ENCODE measurements at places on chromosomes 1 and 21. TPM values are rescaled to one million over a fixed set of nuclear protein-coding genes. Genes with fewer than 3 reads are reported as not detected.

DNA sequence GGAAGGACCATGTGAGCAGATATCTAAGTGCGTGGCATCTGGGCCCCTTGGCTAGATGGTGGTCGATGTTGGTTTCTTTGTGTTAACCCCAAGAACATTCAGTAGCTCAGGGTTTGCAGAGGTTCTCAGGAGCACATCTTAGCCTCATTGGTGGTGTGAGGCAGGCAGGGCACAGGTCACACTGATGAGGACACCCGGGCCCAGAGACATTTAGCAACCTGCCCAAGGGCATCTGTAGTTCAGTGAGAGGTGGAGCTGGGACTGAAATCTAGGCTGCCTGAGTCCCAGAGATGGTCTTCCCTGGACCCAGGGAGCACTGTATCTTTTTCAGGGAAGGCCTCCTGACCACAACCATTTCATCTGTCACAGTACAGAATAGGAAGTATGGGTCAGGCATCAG is 859 bp upstream of the SLC5A9 start:
- DNase-seq: no peak

GRCh38 chr21:40049031-40049930 is 182.0 kb downstream of the PCP4 start:
- DNase-seq: no peak

GRCh38 chr1:5941671-5942070 is 50.6 kb downstream of the NPHP4 start:
- no peak for DNase-seq

DNA sequence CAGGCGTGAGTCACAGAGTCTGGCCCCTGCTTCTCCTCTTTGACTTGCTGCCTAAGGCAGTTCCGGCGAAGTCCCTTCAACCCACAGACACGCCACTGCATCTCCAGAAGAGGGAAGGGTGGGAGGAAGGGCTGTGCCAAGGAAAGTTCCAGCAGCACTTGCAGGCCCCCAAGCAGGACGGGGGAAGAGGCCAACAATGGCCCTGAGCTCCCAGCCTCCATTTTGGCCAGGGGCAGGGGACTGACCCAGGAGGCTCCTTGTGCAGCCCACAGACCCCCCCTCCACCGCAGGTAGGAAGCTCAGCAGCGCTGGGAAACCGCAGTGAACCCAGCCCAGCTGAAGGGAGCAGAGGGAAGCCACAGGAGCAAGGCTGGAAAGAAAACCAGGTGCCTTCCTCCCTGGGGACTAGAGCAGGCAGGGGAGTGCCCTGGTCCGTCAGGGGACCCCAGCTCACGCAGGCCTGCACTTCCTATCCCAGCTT is 35.4 kb downstream of the ACOT7 start:
- DNase-seq: no peak

DNA sequence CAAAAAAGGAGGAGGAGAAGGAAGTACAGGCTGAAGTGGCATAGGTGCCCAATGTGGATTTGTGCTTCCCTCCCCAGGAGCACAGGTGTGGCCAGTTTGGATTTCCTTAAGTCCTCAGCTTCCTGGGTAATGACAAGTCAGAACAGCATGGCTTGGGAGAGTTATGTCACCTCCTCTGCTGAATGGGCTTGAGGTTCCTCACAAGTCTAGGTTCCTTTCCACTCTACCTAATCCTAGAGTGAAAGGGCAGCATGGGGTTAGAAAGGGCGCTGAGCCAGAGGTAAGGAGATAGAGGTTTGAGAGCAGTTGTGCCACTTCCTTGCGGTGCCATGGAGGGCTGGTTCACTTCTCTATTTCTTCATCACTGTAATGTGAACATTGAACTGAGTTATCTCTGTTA is 35.5 kb upstream of the IL20 start:
- DNase-seq: no peak

DNA sequence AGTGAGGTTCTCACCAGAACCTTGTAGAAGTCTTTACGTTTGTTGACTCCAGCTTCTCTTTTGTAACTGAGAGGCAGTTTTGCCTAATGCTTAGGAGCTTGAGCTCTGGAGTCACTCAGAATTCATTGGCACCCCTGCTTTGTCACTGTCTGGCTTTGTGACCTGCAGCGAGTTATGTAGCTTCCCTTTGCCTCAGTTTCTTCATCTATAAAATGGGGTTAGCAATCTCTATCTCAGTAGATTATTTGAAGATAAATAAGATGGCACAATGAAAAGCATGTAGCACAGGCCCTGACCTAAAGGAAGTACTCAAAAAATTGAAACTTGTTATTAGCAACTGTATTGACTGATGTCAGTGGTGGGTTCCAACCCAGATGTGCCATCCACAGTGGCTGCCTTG is 8.1 kb downstream of the DHDDS start:
- DNase-seq: no peak

The PTPN14 gene
- 36.3 TPM for polyA plus RNA-seq

GRCh38 chr1:161736335-161736969 is 13.1 kb upstream of the DUSP12 start:
- no peak for DNase-seq
